ENCODE measurements at places on chromosomes 4 and X. TPM values are rescaled to one million over a fixed set of nuclear protein-coding genes. Genes with fewer than 3 reads are reported as not detected.

- no peak overlapping the region for H3K27ac ChIP-seq
- H3K4me3 ChIP-seq: no peak overlapping the region
- no peaks in the 10 kb centered on the region for H3K27me3 ChIP-seq
- no peaks in the 10 kb centered on the region for H3K4me1 ChIP-seq
These were observed 162.1 kb downstream of the APBB2 start for GRCh38 chr4:41052287-41052686.

DNA sequence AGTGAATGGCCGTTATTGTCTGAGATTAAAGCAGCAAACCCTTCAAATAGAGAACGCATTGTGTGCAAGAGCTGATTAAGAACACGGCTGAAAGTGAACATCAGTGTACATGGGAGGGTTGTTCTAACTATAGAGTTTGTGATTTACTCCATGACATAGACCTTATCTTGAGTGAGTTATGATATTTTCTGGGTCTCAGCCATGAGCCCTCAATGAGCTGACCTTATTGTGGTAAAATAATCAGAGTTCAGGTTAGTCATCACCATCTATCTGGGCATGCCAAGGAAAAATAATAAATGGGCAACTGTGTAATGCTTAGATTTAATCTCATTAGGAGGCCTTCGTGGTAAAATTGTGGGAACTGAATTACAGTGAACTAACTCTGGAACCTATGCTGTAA, 33.2 kb upstream of the CLDN24 start:
- DNase-seq: no peak
- no peaks in the 10 kb centered on the region for H3K36me3 ChIP-seq
- no peaks in the 10 kb centered on the region for H3K4me1 ChIP-seq
- no peaks in the 10 kb centered on the region for H3K27me3 ChIP-seq
- no peak overlapping the region for H3K4me3 ChIP-seq
- H3K27ac ChIP-seq: no peak overlapping the region

DNA sequence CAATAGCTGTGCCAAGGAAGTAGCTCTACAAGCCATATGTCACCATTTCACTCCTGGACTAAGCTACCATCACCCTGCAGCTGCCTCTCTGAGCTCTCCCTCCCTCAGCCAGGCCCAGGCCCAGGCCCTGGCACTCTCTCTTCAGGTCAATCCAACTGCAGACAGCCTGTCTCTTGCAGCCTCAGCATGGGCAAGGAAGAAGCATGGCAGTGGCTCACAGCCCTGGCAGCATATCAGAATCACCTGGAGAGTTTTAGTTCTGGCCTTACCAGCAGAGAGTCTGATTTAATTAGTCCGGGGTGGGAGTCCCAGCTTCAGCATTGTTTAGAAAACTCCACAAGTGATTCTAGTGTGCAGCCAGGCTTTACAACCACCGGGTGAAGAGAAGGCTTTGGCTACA, 31.5 kb downstream of the NALF2 start:
- DNase-seq: no peak
- H3K36me3 ChIP-seq: no peaks in the 10 kb centered on the region
- H3K4me1 ChIP-seq: peaks cover 14% of the 10 kb centered on the region
- H3K27ac ChIP-seq: no peak overlapping the region

DNA sequence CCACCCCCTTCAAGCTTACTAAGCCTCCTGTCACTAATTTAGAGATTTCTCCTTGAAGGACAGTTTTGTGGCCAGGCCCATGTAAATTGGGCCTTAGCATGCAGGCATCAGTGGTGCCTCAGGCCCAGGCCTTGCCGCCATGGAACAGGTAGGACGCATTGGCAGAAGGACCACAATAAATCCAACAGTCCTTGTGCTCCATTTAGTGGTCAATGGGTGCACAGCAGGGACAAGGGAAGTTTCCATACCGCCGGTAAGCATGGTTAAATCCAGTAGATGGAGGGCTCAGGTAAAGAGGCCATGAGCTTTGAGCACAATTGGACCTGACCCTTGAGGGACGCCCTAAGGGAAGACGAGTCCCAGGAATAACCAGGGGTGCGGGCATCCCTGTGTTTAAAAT, 97.3 kb downstream of the UGT2B28 start:
- no peak for DNase-seq
- H3K27ac ChIP-seq: no peak overlapping the region
- H3K4me3 ChIP-seq: no peak overlapping the region
- H3K36me3 ChIP-seq: no peaks in the 10 kb centered on the region
- H3K27me3 ChIP-seq: no peaks in the 10 kb centered on the region

GRCh38 chr4:113071805-113072204, 22.4 kb downstream of the ANK2 start:
- H3K4me1 ChIP-seq: no peaks in the 10 kb centered on the region
- H3K36me3 ChIP-seq: no peaks in the 10 kb centered on the region
- no peak for DNase-seq
- H3K4me3 ChIP-seq: no peak overlapping the region

- H3K36me3 ChIP-seq: no peaks in the 10 kb centered on the region
- peak; percentile 73 for DNase-seq
- peak overlapping the region; percentile 94 for H3K4me3 ChIP-seq
These were observed 789 bp downstream of the ARHGAP10 start for GRCh38 chr4:147732518-147733235.

DNA sequence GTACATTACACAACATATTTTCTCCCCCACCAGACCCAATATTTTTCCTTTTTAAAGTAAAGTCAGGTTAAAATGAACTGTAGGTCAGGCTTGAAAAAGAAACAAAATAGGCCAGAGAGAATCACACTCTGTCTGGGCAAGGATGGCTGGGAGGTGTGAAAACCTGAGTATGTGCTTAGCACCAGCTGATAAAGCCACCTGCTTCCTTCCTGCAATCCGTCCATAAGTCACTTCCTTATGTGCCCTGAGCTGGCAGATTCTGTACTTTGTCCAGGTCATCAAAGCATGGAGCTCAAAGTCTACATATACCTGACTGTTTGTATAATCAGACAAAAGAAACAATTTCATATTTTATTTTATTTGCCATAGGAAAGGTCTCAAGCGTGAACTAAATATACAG, 37.7 kb downstream of the ANTXR2 start:
- DNase-seq: peak; percentile 68
- no peak overlapping the region for H3K4me3 ChIP-seq
- peak overlapping the region; percentile 34 for H3K27ac ChIP-seq
- H3K36me3 ChIP-seq: peaks cover 33% of the 10 kb centered on the region
- H3K4me1 ChIP-seq: peaks cover 25% of the 10 kb centered on the region

DNA sequence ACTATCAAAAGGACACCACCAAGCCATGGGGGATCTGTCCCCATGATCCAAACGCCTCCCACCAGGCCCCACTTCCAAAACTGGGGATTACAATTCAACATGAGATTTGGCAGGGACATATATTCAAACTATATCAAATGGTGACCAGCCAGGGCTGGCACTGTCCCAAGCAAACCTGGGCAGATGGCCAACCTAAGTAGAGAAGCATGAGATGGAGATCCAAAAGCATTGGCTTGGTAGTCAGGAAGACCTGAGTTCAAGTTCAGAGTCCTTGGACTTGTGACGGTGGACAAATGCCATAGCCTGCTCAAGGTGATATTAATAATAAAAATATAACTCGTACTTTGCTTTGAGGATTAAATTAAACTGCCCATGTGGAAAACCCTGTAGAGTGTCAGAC, 79.2 kb upstream of the HS3ST1 start:
- H3K27ac ChIP-seq: no peak overlapping the region
- no peaks in the 10 kb centered on the region for H3K36me3 ChIP-seq
- no peak overlapping the region for H3K4me3 ChIP-seq

GRCh38 chrX:7552760-7553159, 290.2 kb upstream of the VCX start:
- H3K36me3 ChIP-seq: no peaks in the 10 kb centered on the region
- no peak overlapping the region for H3K27ac ChIP-seq
- no peaks in the 10 kb centered on the region for H3K27me3 ChIP-seq
- DNase-seq: no peak
- no peak overlapping the region for H3K4me3 ChIP-seq

DNA sequence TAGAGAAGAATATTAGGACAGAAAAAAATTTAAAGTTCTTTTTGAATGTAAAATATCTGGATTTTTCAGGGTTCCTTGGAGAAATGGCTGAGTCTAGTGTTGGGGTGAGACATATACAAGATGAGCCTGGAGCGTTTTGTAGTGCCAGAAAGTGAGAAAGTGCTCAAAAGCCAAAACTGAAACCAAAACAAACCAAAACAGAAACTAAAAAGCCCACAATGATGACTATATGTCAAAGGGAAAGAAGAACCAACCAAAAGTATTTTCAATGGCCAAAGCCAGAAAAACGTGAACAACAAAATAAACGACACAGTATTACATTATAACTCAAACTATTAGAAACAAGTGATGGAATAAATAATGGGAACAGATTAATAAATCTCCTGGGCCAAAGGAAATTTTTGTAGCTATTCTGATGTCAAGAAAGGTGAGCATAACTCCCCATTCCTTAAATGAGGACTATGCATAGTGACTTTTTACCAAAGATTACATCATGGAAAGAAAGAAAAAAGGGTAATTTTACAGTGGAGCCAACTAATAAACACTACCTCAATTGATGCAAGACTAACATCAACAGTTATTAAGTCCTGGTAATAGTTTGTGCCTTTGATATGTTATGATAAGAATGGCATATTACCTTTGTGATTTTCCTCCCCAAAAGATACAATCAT, 1137.6 kb downstream of the C4orf33 start:
- peaks cover 4% of the 10 kb centered on the region for H3K4me1 ChIP-seq
- H3K27ac ChIP-seq: no peak overlapping the region
- no peaks in the 10 kb centered on the region for H3K36me3 ChIP-seq
- peak; percentile 57 for DNase-seq

GRCh38 chr4:183353557-183353956, 31.3 kb upstream of the CLDN24 start:
- H3K27ac ChIP-seq: no peak overlapping the region
- H3K4me3 ChIP-seq: no peak overlapping the region
- DNase-seq: no peak
- H3K4me1 ChIP-seq: peaks cover 7% of the 10 kb centered on the region

DNA sequence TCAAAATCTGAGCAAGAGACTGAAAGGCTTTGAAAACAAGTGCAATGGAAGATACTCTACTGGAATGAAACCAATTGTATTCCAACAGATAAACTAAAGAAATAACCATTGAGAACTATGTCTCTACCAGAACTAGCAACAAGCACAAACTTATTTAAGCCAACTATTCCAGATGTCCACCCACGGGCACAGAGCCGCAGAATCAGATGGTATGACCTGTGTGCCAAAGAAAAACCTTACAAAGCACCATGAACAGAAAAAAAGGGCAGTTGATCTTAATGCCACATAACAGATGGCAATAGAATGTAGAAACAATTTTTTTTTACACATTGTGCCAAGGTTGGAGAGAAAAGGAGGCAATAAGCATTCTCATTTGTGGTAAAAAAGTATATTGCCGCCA, 269.3 kb upstream of the ADGRL3 start:
- H3K27me3 ChIP-seq: no peaks in the 10 kb centered on the region
- H3K27ac ChIP-seq: no peak overlapping the region
- DNase-seq: no peak
- no peaks in the 10 kb centered on the region for H3K4me1 ChIP-seq

DNA sequence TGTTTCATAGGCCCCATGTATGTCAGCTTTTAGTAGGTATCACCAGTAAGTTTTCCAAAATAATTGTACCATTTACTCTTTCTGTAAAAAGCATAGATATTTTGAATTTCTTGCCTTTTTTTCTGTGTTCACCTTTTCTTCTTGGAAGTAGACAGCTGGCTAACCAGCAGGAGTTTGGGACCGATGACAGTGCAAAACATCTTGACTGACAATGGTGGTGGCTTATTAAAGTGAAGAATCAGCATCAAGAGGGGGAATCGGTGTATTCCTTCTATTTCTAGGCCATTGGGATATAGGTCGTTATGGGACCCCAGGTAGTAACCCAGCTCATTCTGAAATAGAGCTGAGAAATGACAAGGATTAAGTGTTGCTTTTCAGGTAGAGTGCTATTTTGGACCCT, 3.2 kb downstream of the CEP44 start:
- peaks cover 21% of the 10 kb centered on the region for H3K36me3 ChIP-seq
- no peak for DNase-seq
- H3K4me1 ChIP-seq: peaks cover 26% of the 10 kb centered on the region
- no peaks in the 10 kb centered on the region for H3K27me3 ChIP-seq
- H3K4me3 ChIP-seq: no peak overlapping the region

DNA sequence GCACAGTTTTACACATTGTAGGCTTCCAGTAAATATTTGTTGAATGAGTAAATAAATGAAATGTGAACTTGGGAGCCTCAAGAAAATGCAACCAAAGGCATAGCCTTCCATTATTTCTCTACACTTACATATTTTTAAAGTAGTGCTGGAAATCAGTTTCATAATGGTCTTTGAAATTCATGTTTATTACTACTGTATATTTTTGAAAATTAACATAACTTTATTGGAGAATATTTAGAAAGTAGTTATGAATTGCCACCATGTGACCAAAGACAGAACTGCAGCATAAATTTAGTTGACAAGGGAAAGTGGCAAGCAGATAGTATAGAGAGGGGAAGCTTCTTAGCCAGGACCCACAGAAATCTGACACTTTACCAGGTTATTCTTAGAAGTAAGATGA, 6.4 kb downstream of the TCEAL8 start:
- peaks cover 4% of the 10 kb centered on the region for H3K27me3 ChIP-seq
- no peak overlapping the region for H3K27ac ChIP-seq
- DNase-seq: peak; percentile 61

GRCh38 chr4:174418640-174419212, 103.6 kb downstream of the HPGD start:
- peaks cover 3% of the 10 kb centered on the region for H3K27me3 ChIP-seq
- H3K36me3 ChIP-seq: no peaks in the 10 kb centered on the region
- H3K27ac ChIP-seq: no peak overlapping the region
- peaks cover 9% of the 10 kb centered on the region for H3K4me1 ChIP-seq

The HSD17B13 gene
- total RNA-seq: 0.19 TPM

The S100P gene
- total RNA-seq: 2.1 TPM

The CPE gene
- total RNA-seq: not detected

The EREG gene
- total RNA-seq: not detected
